Urinary bladder (tissue), 4 donors: ENCODE measurements at places on chromosomes 3 and 15. TPM values are rescaled to one million over a fixed set of nuclear protein-coding genes. Genes with fewer than 3 reads are reported as not detected.

- no peak for DNase-seq
Observed at GRCh38 chr3:38543586-38543985, 47.4 kb downstream of the EXOG start.

- DNase-seq = no peak
Observed at GRCh38 chr3:122635789-122636188, 44.9 kb upstream of the PARP14 start.

The NT5DC2 gene
- total RNA-seq = 32.9 TPM

- DNase-seq = no peak
Observed at GRCh38 chr15:98428253-98428989, 219.9 kb upstream of the IGF1R start.

DNA sequence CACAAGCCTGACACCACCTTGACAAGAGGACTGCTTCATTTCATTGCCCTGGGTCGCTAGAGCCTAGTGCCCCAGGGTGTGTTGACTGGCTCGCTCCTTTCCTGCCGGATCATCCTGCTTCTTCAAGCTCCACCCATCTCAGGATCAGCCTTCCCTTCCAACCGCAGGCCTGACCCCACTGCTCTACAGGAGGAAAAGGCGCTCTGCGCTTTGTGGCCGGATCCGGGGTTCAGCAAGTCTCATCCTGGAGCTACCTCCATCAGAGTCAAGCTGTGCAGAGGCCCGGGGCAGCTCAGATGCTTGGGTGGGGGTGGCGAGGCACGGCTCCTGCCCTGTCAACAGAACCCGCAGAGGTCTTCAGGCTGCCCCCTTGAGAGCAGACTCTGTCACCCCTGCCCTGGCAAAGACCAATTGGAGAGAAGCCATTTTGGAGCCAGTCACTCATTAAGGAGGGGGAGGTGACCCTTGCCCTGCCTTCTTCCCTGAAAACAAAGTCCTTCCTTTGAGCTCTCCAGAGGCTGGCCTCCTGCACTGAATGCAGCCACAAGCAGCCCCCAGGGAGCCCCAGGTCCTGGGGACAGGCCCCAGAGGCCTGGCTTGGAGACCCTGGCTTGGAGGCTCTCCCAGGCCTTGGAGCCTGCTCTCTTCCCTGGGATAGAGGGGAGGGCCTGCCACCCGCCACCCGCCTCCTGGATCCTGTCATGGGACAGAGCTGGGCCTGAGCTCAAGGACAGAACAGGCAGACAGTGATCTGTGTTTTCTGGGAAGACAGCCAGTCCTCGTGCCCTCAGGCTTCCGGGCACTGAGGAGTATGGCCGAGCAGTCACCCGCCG, 80.3 kb downstream of the CPN2 start:
- no peak for DNase-seq

- DNase-seq = no peak
Observed at GRCh38 chr3:191220908-191221307, 21.9 kb downstream of the OSTN start.

The CCR4 gene
- total RNA-seq = 0.53 TPM

- no peak for DNase-seq
Observed at GRCh38 chr15:34650177-34650576, 66.7 kb upstream of the GOLGA8B start.

- DNase-seq = no peak
Observed at GRCh38 chr3:141783632-141784031, 20.4 kb downstream of the GRK7 start.

GRCh38 chr3:85939074-85939482, 980.3 kb downstream of the CADM2 start:
- peak; percentile 3 for DNase-seq
